ENCODE measurements at places on chromosomes 11 and 22. TPM values are rescaled to one million over a fixed set of nuclear protein-coding genes. Genes with fewer than 3 reads are reported as not detected.

The ISX gene
- total RNA-seq: not detected

The SLC16A8 gene
- total RNA-seq: 0.33 TPM

The OR4C11 gene
- not detected for total RNA-seq

The GRIK4 gene
- 0.69 TPM for total RNA-seq

The NUCB2 gene
- 41.6 TPM for total RNA-seq

The RELA gene
- total RNA-seq: 51.5 TPM

The SMIM35 gene
- total RNA-seq: not detected

The TCP11L1 gene
- 39.6 TPM for total RNA-seq

The MMP7 gene
- not detected for total RNA-seq

The AGBL2 gene
- 0.42 TPM for total RNA-seq

The SCUBE2 gene
- total RNA-seq: 7.6 TPM

- no peak for DNase-seq
Observed at GRCh38 chr11:11309906-11310305, 43.1 kb downstream of the CSNK2A3 start.

DNA sequence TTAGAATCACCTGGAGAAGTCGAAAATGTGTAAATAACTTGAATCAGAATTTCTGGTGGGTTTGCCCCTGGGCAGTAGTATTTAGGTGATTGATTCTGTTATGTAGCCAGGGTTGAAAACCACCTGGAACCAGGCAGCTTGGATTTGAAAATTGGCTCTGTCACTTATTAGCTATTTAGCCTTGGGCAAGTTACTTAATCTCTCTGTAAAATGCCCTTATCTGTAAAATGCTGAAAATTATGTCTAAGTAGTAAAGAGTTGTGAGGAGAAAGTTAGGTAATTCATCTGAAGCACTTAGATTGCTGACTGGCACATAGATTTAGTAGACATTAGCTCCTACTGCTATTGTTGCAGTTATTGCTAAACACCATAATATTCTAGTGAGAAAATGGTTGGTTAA is 49.3 kb downstream of the PPME1 start:
- DNase-seq: no peak

DNA sequence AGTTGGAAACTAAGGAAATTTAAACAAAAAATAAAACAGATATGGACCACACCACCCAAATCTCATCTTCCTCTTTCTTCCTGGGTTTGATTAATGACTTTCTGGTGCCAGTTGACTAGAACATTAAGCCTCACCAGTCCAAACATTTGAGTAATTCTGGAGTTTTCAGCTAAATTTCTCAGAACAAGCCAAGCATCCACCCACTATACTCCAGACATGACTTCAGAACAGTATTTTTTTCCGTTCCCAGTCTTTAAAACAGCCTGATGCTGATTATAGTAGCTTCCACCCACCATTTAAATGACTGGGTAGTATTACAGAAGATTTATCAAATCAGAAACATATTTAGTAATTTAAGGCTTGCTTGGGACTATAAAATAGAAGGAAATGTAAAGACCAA is 230.9 kb upstream of the UBASH3B start:
- no peak for DNase-seq

DNA sequence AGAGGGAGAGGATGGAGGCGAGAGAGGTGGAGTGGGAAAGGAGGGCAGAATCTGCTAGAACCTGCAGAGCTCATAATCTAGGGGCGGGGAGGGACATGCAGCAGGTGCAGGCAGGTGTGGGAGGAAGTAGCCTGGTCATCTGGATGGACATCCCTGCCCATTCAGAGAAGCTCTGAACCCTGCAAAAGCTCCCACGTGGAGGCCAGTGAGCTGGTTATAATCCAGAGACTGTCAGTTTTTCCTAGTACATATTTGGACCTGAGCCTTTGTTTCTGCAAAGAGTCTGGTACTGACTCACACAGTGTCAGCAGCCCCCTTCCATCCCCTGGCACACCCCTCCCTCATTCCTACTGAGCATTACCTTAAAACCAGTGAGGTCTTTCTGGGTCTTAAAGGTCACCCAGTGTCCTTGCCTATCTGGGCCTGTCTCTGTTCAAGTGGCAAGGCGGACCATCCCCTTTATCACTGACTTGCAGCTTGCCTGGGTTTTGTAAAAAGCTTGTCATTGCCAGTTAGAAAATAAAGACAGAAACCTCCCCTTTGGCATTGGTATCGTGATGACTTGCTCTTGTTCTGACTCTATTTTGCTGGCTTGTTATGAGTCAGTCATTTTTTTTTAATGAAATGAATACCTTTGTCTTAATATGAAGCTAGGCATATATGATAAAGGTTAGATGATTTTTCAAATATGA is 26.1 kb downstream of the PTPRJ start:
- DNase-seq: no peak

DNA sequence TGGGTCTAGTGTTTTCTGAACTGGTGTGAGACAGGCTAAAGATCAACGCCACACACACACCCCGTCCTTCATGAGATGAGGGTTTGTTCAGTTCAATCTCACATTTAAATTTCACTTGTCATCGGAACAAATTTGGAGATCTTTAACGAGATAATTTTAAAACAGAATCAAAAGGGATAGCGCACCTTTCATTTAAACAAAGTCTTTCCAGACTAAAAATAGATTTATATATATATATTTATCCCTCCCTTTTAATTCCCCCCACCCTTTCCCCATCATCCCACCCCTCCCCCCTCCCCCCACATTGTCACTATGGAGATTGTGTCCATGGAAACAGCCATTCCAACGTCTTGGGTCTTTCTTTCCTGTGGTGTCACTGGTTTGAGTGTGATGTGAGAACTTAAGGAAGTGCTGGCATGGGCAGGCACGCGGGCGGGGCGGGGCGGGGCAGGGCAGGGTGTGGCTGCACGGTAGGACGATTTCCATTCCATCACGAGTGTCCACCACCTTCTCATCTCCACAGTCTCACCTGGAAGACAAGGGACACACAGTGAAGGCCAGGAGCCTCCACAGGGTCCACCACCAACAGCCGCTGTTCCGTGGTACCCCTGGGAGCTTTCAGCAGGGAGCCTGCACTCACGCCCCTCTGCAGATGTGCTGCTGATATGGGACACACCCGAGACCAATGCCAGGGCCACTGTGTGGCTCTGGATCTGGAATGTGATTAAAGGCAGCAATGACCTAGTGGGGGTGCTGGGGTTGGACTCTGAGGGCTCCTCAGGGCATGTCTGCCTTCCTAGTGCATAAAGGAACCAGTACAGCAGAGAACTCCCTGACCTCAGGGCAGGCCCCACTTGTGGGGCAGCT is 30.5 kb upstream of the CYP2D6 start:
- no peak for DNase-seq

DNA sequence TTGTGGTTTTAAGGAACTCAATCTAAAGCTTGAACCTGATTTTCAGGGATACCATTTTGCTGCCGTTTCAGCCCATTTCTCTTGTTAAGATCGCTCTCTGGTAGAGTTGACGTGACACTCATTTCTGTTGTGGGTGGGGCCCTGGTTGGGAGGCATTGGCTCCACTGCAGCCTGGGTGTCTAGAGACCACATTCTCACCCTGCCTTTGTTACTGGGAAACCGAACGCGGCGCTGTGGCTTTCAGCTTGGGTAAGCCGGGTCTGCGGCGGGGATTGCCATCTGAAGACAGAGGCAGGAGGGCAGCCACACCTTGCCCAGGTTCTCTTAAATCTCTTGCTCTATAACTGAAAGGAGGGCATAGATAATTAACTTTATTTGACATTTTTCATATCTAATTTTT is 3.2 kb downstream of the EHF start:
- DNase-seq: no peak

DNA sequence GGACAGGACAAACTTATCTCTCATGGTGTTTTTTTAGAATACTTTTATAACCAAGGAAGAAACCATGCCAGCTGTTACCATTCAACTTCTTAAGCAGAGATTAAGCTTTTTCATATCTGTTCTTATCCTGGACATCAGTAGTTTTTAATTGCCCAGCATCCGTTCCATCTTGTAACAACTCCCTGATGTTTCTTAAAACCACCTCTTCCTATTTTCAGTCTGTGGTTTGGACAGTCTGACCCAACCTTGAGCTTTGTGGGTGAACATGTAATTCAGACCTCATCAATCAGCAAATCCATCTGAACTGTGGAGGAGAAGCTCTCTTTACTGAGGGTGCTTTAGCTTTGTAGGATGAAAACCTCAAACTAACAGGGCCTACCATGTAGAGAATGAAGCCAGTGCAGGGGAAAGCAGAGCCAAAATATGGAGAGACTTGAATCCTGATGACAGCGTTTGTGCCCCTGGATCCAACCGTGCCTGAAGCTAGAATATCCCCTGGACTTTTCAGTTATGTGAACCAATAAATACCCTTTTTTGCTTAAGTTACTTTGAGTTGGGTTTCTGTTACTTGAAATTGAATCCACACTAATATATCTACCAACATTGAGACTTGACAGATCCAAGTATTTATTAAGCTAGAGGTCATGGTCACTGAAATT is 9.4 kb downstream of the TUG1 start:
- DNase-seq: no peak

DNA sequence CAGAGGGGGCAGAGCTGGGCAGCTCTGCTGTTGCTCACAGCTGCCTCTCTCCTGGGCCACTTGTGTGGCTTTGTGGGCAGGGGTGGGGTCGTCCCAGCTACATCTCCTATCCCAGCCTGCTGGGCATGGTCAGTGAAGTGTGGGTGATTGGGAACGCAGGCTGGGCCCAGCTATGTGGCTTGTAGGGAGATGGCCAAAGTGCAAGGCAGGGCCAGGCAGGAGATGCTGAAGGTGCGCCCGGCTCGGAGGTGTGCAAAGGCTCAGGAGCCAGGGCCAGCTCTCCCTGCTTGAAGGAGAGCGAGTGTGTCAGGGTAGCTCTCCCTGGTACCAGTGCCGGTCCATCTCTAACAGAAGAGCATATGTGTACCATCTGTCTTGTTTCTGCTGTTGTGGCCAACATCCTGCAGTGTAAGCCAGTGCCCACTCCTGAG is 8.4 kb upstream of the RANBP1 start:
- DNase-seq: no peak

GRCh38 chr11:120065176-120065575 is 72.7 kb downstream of the TRIM29 start:
- DNase-seq: peak; percentile 90

GRCh38 chr11:64358907-64359711 is at the start of gene RPS6KA4:
Gene RPS6KA4 (plus strand): TSS chr11:64359162. CDS start chr11:64359236, 74 bp downstream.
- no peak for DNase-seq

- no peak for DNase-seq
Observed at GRCh38 chr11:105903113-105903512, 118.9 kb downstream of the MSANTD4 start.

DNA sequence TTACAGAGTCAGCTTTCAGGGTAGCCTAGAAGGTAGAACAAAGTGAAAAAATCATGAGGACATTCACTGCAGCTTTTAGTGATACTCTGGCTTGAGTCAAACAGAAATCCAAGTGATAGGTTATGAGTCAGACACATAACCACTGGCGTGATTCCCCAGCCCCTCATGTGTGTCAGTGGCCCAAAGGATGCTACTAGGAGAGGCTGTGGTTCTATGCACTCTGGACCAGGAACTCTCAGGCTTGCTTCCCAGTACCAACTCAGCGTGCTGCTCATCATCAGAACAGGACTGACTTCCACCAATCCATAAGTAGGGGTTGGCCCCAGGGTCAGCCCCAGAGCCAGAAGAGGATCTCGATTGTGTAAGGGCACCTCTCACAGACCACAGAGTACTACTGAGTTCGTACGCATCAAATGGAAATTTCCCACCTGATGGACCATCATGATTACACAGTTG is 116.8 kb downstream of the MED15 start:
- no peak for DNase-seq

DNA sequence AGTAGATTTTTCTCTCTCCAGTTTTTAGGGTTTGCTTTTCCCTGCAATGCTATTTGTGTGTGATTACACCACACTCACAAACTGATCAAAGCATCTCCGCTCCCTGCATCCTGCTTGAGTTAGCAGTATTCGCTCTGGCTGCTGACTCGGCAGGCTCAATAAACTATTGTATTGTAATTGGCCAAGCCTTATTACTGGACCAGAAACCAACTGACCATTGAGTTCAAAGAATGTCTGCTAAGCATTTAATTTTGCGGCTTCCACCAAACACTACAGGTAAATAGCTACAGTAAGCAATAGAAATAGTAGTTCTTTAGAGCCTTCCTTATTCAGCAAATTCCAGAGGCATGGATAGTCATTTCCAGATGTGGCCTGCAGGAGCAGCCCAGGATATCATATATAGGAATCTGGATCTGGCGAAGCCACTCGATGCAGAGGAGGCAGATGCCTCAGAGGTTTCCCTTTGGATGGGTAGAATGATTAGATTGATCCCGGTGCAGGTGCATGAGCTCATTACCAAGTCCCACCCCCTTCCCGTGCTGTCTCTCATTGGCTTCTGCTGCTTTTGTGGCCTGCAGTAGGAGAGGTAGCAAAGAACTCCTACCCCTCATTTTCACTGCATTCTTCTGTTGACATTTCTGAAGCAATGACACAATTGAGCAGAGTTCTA is 77.3 kb downstream of the COMMD9 start:
- DNase-seq: no peak

- no peak for DNase-seq
Observed at GRCh38 chr22:50416996-50417395, 57.8 kb downstream of the SBF1 start.

- DNase-seq: no peak
Observed at GRCh38 chr11:10274726-10275125, 19.3 kb downstream of the SBF2 start.

DNA sequence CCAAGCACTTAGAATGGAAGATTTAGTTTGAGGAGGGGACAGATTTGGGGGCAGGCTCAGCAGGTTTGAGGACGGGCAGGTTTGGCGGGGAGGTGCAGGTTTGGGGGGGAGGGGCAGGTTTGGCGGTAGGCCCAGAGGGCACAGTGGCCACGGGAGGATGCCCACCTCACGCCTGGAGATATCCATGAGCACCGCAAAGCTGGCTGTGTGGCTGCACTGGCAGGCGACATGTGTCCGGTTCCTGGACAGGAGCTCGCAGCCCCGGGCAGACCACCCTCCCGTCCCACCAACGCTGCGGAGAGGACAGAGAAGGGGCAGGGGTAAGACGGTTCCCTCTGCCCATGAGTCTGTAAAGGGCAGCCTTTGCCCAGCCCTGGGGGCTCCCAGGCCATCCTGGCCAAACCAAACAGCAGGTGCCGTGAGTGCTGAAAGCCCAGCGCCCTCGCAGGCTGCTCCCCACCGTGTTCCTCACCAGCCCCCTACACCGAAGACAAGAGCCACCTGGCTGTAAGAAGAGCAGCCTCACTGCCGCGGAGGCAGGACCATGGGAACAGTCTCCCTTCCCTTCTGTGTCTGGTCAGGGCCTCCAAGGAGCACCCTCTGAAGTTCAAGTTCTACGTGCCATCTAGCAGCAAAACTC is 43.0 kb downstream of the TRMU start:
- no peak for DNase-seq

GRCh38 chr22:45631841-45632238 is 39.8 kb upstream of the ATXN10 start:
- DNase-seq: no peak

- DNase-seq: no peak
Observed at GRCh38 chr22:40517631-40518030, 118.9 kb downstream of the MRTFA start.

GRCh38 chr22:49093192-49093880 is 734.3 kb downstream of the BRD1 start:
- DNase-seq: no peak

DNA sequence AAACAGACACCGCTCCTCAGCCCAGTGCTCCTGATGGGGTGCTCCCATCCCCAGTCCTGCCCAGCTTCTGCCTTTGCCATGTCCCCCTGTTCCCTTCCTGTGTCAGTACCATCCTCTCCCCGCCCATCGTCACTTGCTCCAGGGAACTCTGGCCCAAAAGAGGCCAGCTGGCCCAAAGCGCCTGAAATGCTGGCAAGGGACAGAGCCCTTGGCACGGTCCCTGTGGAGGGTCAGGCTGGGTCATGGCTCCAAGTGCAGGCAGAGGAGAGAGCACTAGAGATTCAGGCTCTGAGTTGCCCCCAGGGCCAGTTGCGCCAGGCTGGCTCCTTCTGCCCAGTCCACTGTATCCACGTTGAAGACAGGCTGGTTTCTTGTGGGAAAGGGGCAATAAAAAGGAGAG is 8.4 kb upstream of the HDHD5 start:
- DNase-seq: no peak

All from esophagus muscularis mucosa (tissue), 4 donors.